H9 (cell line): ENCODE measurements at places on chromosomes 2 and 18. TPM values are rescaled to one million over a fixed set of nuclear protein-coding genes. Genes with fewer than 3 reads are reported as not detected.
A peak's percentile ranks its signal among the peaks of the same experiment; 100 is the strongest.

DNA sequence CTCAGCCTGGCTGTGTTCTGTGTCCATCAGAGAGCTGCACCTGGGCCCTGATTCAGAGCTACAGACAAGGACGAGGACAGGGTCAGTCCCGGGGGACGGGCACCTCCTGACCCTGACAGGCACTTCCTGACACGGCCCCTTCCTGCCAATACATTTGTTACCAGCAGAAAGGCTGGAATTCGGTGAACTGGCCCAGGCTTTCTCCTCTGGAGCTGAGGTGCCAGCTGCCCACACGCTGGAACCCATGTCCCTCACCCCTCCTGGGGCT, 12.3 kb upstream of the ZNF519 start:
- no peak overlapping the region for H3K4me3 ChIP-seq
- no peak overlapping the region for H3K27ac ChIP-seq
- no peaks in the 10 kb centered on the region for H3K27me3 ChIP-seq
- DNase-seq, result no peak
- H3K4me1 ChIP-seq, result no peaks in the 10 kb centered on the region

DNA sequence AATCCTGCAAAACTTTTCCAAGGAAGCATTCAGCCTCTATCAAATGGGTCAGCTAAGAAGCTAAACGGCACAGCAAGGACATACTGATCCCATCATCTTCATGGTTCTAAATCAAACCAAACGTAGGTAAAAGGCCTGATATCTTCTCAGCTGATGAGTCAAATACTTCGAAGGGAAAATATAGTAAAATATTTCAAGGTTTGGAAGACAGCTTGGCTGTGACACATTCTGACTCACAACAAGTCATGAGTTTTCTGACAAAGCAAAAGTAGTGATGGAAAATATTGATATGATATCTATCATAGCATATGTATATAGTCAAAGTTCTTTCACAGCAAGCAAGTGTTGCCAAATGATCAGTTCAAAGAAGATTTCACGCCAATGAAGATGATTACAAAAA, 31.5 kb downstream of the DOCK10 start:
- no peak overlapping the region for H3K4me3 ChIP-seq
- no peaks in the 10 kb centered on the region for H3K36me3 ChIP-seq
- no peaks in the 10 kb centered on the region for H3K27me3 ChIP-seq
- H3K27ac ChIP-seq, result no peak overlapping the region
- H3K4me1 ChIP-seq, result no peaks in the 10 kb centered on the region

FSHR gene
- total RNA-seq, result not detected in 2 replicates

DNA sequence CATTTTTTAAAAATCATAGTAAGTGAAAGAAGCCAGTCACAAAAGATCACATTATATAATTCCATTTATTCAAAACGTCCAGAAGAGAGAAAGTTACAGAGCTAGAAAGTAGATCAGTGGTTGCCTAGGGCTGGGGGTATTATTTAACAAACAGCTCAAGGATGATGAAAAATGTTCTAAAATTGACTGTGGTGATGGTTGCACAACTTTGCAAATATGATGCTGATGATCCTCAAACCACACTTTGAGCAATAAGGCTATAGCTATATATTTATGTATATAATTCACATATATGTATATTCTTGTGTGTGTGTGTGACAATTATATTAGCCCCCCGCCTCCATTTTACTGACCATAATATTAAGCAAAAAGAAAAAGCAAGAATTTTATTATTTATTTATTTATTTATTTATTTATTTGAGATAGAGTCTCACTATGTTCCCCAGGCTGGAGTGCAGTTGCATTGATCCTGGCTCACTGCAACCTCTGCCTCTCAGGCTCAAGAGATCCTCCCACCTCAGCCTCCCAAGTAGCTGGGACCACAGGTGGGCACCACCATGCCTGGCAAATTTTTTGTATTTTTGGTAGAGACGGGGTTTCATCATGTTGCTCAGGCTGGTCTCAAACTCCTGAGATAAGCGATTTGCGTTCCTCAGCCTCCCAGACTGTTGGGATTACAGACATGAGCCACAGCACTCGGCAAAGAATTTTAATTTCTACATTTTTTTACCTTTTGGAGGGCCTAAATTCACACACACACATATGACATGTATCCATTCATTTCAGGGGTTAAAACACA, 1.9 kb downstream of the WDR12 start:
- H3K27me3 ChIP-seq, result no peaks in the 10 kb centered on the region
- H3K27ac ChIP-seq, result no peak overlapping the region
- H3K36me3 ChIP-seq, result peaks cover 36% of the 10 kb centered on the region

DNA sequence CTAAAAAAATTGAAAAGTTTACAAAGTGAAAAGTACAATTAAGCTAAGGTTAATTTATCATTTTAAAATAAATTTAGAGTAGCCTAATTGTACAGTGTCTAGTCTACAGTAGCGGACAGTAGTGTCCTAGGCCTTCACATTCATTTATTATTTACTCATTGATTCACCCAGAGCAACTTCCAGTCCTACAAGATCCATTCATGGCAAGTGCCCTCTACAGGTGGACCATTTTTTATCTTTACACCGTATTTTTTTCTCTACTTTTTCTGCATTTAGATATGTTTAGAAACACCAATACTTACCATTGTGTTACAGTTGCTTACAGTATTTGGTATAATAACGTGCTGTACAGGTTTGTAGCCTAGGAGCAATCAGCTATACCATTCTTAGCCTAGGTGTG, 84.1 kb downstream of the TSN start:
- no peak overlapping the region for H3K4me3 ChIP-seq
- no peak for DNase-seq
- no peaks in the 10 kb centered on the region; the same call in none of the 2 replicates for H3K27me3 ChIP-seq
- no peaks in the 10 kb centered on the region for H3K4me1 ChIP-seq
- peaks cover 11% of the 10 kb centered on the region for H3K36me3 ChIP-seq
- no peak overlapping the region for H3K27ac ChIP-seq

- no peak overlapping the region for H3K4me3 ChIP-seq
- DNase-seq, result no peak
- H3K27ac ChIP-seq, result no peak overlapping the region
- no peaks in the 10 kb centered on the region for H3K27me3 ChIP-seq
These were observed 312.2 kb upstream of the SLC14A2 start for GRCh38 chr18:45303026-45303425.

DNA sequence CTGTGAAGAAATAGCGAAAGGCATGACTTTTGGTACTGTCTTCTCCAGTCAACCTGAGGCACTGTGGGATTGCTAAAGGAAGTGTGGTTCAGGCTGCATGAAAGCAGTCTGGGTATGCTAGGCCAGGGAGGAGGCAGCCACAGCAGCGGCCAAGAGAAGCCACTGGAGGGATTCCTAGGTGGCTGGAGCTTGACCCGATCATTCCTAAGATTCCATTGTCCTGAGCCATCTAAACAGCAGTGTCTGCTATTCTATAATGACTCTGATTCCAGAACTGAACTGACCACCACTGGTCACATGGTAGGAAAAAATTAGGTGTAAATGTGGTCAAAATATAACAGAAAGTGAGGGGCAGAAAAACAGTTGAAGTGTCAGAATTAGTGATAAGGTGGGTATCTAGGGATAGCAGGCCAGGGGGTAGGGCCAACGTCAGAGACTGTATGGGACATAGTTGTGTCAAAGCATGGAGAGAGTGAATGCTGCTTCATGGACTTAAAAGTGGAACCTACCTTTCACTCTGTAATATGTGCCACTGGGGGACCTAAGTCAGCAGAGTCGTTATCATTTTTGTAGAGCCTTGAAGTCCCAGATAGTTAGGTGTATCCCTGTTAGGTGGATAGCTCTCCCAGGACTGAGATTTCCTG, 204.6 kb downstream of the CTNNA2 start:
- no peak overlapping the region for H3K4me3 ChIP-seq
- H3K4me1 ChIP-seq, result peaks cover 5% of the 10 kb centered on the region; the same call in 1 of the 2 replicates
- DNase-seq, result peak; percentile 45

- H3K27me3 ChIP-seq, result no peaks in the 10 kb centered on the region
- no peaks in the 10 kb centered on the region; the same call in 1 of the 2 replicates for H3K4me1 ChIP-seq
- H3K27ac ChIP-seq, result no peak overlapping the region
- no peak for DNase-seq
These were observed 238.1 kb downstream of the TMEM182 start for GRCh38 chr2:102999958-103000357.

DAW1 gene
- total RNA-seq, result 0.37 TPM in 1 of 2 replicates, not detected in the other

GRCh38 chr2:164538240-164538866, 82.9 kb downstream of the GRB14 start:
- H3K36me3 ChIP-seq, result no peaks in the 10 kb centered on the region
- DNase-seq, result no peak
- no peaks in the 10 kb centered on the region for H3K27me3 ChIP-seq
- no peak overlapping the region for H3K4me3 ChIP-seq
- no peaks in the 10 kb centered on the region for H3K4me1 ChIP-seq
- H3K27ac ChIP-seq, result no peak overlapping the region

DNA sequence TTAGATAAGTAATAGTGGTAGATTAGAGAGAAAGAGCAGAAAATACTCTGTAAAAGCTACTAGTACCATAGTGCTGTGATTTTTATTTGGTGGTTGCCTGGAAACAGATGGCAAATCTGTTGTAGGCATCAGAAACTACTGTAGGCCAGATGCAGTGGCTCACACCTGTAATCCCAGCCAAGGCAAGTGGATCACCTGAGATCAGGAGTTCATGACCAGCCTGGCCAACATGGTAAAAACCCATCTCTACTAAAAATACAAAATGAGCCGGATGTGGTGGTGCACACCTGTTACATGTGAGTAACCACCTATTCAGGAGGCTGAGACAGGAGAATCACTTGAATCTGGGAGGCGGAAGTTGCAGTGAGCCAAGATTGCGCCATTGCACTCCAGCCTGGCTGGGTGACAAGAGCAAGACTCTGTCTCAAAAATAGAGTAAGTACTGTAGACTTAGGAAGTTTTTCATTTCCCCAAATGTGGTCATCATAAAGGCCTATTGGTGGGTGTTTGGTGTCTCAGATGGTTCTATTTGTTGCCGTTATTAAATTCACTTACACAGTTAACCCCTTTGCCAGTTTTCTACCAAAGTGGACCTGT, 79.6 kb downstream of the SPTBN1 start:
- DNase-seq, result no peak
- H3K4me1 ChIP-seq, result no peaks in the 10 kb centered on the region
- H3K36me3 ChIP-seq, result no peaks in the 10 kb centered on the region
- no peak overlapping the region for H3K27ac ChIP-seq

GRCh38 chr18:50472941-50473340, 86.9 kb upstream of the MAPK4 start:
- H3K4me1 ChIP-seq, result no peaks in the 10 kb centered on the region
- no peak overlapping the region for H3K4me3 ChIP-seq
- H3K27me3 ChIP-seq, result no peaks in the 10 kb centered on the region
- DNase-seq, result no peak

DNA sequence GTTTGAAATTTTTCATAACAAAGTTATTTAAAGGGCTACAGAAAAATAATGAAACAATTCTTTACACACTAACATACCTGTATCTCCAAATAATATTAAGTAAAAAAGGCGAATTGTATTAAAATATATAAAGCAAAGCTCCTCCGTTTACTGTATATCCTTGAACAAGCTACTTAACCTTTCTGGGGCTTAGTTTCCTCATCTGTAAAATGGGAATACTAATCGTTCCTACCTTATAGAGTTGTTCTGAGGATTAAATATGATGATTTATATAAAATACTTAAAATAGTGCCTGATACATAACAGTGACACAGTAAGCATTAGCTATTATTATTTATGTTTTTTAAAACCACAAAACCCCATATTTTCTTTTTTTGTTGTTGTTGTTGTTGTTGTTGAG, 13.3 kb downstream of the SLC25A12 start:
- H3K4me3 ChIP-seq, result no peak overlapping the region
- no peak overlapping the region for H3K27ac ChIP-seq
- no peaks in the 10 kb centered on the region for H3K27me3 ChIP-seq
- no peak for DNase-seq
- no peaks in the 10 kb centered on the region for H3K4me1 ChIP-seq

ARHGAP15 gene
- total RNA-seq, result not detected in 2 replicates

NOL4 gene
- total RNA-seq, result 0.74 and 0.81 TPM in 2 replicates

DNA sequence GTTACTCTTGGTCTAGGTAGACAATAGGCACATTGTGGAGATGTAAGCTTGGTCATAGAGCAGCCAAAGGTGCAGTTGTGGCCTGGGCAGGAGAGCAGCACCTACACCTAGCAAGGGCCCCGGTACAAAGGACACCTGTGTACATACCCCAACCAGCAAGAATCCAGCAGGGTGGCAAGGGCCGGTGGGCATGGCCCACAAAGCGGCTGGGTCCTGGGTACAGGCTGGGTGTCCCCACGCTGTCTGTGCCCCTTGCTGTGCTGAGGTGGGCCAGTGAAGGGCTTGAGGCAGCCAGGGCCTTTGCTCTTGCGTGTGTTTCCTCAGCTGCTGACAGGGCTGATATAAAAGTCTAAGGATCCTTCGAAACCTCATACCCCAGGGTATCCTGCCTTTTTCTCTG, 501.8 kb downstream of the EIPR1 start:
- H3K27ac ChIP-seq, result no peak overlapping the region
- no peaks in the 10 kb centered on the region for H3K27me3 ChIP-seq
- no peak overlapping the region for H3K4me3 ChIP-seq
- no peak for DNase-seq

RFX8 gene
- 0.22 and 0.57 TPM in 2 replicates for total RNA-seq

- peaks cover 6% of the 10 kb centered on the region; the same call in 1 of the 2 replicates for H3K27me3 ChIP-seq
- no peak overlapping the region for H3K27ac ChIP-seq
- no peak overlapping the region for H3K4me3 ChIP-seq
- no peak for DNase-seq
- H3K4me1 ChIP-seq, result peaks cover 2% of the 10 kb centered on the region; the same call in 1 of the 2 replicates
- no peaks in the 10 kb centered on the region for H3K36me3 ChIP-seq
These were observed 7.1 kb upstream of the PAX8 start for GRCh38 chr2:113285816-113286215.

DNA sequence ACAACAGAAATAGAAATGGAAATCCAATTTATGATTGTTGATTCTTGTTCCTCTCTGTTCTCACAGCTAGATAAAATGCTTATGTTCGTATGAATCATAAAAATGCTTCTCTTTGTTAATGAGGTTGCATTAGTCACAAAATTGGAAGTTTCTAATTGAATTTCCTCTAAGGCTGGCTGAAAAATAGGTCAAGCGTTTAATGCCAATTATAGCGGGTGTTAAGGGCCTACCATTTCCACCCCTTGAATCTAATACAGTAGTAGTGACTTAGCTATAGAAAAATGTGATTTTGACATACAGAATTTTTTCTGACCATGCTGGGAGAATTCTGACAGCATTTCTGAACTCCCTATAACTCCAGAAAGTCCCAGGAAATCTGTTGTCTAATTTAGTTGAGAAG, 107.1 kb downstream of the TTN start:
- H3K4me3 ChIP-seq, result no peak overlapping the region
- H3K27ac ChIP-seq, result no peak overlapping the region
- H3K27me3 ChIP-seq, result no peaks in the 10 kb centered on the region

GRCh38 chr2:8346208-8346607, 335.6 kb upstream of the ID2 start:
- H3K4me1 ChIP-seq, result no peaks in the 10 kb centered on the region
- no peaks in the 10 kb centered on the region for H3K27me3 ChIP-seq
- H3K27ac ChIP-seq, result no peak overlapping the region
- no peak overlapping the region for H3K4me3 ChIP-seq
- DNase-seq, result no peak
